ENCODE measurements at places on chromosomes 2 and 18. TPM values are rescaled to one million over a fixed set of nuclear protein-coding genes. Genes with fewer than 3 reads are reported as not detected.

DNA sequence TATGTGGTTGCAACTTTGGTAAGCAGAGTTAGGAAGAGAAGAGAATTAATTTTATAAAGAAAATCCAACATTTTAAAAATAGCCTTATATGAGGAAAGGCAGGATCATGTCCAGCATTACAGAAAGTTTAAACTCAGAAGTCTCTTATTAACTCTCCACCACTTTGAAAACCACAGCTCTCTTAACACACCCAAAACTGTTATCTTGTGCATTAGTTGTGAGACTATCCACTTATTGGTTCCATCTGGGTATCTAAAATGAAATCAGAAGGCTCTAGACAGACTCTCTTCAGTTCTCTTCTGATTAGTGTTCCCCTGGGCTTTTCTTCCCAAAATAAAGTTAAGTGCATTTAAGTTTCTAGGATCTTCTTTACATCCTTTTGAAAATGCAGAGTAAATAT, 251.5 kb downstream of the TXNL1 start:
- DNase-seq = no peak

ASIC4 gene
- not detected for total RNA-seq

DNA sequence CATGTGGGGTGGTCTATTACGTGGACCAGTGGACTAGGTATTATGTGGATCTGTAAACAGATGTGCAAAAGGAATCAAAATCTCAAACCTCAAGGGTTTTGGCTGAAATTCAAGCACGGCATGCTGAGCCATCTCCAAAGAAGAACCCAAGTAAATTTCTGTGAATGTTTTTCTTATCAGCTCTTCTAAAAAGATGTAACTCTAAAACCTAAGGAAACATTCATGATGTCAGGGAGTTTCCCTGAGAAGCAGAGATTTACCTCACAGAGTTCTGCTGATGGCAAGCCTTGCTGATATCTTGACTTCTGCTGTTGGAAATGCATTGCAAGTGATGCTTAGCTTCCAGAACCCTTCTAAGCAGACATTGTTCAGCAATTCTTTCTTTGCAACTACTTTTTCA, 21.6 kb downstream of the DSG4 start:
- no peak for DNase-seq

GRCh38 chr2:124018890-124019289, 6.2 kb upstream of the CNTNAP5 start:
- no peak for DNase-seq

TP53I3 gene
- 38.4 TPM for total RNA-seq

RAB6C gene
- total RNA-seq = not detected

DNA sequence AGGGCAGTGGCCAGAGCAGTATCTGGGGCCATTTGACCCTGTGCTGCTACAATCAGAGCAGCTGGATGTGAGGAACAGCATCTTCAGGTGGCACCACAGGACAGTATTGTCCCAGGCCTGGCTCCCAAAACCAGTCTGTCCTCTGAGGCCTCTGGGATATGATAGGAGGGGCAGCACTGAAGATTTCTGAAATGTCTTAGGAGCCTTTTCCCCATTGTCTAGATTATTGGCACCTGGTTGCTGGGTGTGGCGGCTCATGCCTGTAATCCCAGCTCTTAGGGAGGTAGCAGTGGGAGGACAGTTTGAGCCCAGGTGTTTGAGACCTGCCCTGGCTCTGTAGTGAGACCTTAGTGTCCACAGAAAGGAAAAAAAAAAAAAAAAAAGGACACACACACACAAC, 270.6 kb upstream of the FBXO11 start:
- DNase-seq = no peak

MCEE gene
- total RNA-seq = 8.5 TPM

DNA sequence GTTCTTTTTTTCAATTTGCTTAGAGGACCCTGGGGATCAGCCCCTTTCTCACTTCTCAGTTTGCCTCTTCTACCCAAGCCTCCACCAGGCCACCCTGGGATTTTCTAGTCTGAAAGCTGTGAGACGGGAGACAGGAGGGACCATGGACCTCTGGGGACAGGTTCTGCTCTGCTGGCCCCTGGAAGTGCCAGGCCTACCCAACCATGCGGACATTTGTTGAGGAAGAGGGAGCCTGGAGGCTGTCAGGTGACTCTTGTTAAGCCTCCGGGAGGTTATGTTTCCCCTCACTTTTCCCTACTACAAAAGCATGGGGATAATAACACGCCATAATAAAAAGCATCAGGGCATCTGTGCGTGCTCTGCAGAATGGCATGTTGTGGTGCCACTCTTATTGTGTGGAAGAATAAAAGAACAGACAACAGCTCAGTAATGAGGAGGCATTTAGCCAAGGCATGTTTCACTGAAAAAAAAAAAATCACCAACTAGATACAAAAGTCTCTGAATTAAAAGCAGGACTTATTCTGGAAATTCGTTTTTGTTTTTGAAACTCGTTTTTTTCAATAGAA, 48.3 kb upstream of the PLA2R1 start:
- DNase-seq = no peak

DNA sequence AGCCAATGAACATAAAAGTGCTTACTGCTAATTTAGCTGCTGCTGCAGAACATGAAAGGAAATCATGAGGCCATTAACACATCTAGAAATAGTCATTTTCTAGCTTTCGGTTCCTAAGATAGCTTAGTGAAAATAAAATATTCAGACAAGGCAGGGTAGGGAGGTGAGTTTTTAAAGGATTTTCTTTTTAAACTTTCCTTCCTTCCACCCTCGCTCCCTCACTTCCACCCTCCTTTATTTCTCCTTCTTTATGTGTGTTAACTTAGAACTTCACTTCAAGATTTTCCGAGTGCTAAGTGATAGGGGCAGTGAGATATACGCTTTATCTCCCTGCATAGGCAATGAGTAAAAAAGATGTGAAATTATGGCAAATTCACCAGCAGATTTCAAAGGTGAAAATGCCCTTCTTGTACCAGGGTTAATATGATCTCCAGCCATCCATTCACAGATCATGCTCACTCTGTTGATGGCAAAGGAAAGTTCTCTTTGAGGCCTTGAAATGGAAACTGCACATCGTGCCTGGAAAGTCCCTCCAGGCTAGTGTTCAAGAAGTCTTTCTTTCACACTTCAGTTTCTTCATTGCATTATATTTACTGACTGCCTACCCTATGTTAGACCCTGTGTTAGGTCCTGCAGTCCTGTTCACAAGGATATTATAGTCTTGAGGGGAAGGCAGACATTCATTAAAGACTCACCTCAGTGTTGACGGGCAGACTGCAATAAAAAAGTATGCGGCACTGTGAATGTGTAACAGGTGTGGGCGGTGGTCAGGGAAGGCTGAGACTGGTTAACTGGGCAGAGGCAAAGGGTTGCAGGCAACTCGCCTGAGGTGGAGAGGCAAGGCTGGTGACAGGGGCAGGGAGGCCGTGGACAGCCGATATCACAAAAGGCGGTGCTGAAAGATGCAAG, 200.8 kb downstream of the PLCL1 start:
- DNase-seq = no peak

- peak; percentile 69 for DNase-seq
These were observed 6.2 kb upstream of the NEU2 start for GRCh38 chr2:233026198-233026813.

BOLL gene
- total RNA-seq = not detected

ARHGEF4 gene
- 22.5 TPM for total RNA-seq

DNA sequence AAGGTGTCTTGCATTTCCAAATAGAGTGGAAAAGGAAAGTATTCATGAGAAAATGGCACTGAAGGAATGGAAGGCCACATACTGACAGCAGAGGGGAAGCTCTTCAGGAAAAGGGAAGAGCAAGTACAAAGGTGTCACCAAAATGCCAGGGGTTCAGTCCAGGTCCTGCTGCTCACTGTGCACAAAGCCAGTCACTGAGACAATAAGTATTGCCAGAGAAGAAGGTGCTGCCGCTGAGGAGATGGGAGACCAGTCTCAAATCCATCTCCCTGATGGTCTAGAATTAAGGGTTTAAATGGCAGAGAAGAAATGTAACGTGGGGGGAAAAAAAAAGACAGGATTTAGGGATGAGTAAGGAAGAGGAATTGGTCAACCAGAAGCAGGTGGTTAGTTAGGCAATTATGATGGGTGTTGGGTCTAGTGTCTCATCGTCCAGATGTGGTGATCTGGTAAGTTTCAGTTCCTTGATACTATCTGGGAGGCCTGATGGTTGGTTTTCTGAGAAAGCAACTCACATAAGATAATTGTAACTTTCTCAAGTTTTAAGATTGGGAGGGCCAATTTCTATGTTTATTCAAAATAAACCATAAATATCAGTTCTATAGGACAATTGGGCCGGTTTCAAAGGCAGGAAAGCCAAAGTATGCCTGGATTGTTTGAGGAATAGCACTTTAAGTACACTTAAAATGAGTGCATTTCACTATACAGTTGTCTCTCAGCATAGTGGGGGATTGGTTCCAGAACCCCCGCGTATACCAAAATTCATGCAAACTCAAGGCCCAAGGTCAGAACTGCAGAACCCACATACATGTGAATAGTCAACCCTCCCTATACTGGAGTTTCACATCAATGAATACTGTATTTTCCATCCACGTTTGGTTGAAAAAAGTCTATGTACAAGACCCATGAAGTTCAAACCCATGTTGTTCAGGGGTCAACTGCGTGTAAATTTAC, 109.1 kb upstream of the DNAJC10 start:
- no peak for DNase-seq

TRAF3IP1 gene
- total RNA-seq = 11.2 TPM

ASB18 gene
- not detected for total RNA-seq

DNA sequence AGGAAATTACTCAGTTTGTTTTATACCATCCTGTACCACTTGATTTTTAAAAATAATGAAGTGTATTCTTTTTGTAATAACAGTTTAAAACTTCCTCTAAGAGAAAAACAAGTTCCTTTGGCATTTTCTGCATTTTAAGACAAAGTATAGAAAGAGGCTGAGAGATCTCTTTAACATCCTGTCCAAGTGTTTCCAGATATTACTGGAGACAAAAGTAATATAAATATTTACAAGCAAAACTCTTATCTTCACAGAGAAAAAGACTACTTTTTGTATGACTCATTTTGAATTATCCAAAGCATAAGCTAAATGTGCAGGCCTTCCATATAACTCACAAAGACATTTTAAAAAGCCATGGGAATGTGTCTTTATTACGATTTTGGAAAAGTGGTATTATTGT, 221.1 kb downstream of the RDH14 start:
- no peak for DNase-seq

DARS1 gene
- total RNA-seq = 74.8 TPM

DNA sequence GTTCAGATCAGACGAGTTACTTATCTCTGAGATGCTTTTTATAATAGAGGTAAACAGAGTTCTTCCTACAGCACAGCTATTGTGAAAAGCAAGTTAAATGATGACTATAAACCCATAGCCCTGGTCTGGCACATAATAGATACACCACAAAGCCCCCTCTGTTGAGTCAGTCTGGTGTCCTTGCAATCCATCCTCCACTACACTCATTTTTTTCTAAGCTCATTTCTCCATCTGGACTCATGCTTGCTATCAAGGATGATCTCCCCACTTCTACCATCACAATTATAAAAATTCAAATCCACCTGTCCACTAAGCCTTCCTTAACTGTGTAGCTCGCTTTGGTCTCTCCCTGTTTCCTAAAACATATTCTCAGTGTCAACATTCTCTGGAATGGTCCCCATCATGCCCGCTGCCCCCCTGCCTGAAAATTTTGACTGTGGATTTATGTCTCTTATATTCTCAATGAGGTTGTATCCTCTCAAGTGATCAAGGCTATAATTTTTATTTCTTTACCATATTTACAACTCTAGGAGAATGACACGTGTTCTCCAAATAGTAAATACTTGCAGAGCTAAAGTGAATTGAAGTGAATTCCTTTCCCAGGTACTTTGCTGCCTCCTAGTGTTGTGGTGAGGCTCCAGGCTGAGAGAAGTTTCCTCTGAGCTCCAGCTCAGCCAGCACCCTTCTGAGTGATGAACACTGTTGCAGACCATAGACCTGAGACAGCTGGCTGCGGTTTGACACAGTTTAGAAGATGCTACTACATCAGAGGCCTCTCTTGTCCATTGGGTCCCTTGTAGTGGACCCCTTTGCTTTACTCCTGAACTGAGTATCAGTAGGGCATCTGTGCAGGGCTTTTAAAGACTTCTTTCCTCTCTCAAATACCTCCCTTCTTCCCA, 108.7 kb downstream of the DPP10 start:
- DNase-seq = peak; percentile 9

PARD3B gene
- total RNA-seq = 1.5 TPM

GRCh38 chr2:9538000-9538507, 17.6 kb downstream of the ADAM17 start:
- peak; percentile 42 for DNase-seq

- DNase-seq = peak; percentile 40
These were observed 58.7 kb downstream of the MAPRE2 start for GRCh38 chr18:35099911-35100310.

DNA sequence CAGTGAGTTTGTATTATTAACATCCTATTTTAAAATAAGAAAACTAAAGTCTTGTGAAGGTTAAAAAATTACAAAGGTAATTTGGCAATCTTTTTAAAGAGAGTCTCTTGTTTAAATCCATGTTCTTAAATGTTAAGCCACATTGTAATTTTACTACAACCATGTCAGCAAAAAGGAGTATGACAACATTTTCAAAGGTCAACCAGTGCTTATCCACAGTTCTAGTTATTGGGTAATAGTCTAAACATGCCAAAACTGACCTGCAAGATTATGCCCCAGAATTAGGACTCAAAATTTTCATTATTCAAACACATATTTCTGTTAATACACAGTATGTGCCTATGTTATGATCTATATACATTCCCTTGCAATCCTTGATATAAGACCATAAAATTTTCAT, 1312.6 kb upstream of the CHAC2 start:
- DNase-seq = no peak

- no peak for DNase-seq
These were observed 82.8 kb downstream of the NRP2 start for GRCh38 chr2:205765151-205765550.

PTPRN gene
- not detected for total RNA-seq

DNA sequence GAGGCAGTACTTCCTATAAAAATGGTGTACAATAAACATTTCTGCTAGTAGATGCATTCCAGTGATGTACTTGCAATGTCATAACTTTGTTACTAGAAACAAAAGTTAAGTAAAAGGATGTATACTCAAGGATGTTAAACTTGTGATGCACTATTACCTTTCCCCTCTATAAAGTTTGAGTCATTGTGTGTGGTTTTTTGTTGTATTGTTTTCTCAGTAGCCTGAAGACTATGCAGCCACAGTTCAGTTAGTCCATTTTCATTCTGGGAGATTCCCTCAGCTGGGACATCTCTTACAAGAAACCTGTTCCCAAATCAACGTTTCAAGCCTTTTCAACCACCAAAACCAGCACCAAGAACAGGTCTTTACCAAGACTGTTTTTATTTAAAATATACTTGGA, 5.6 kb downstream of the ATP5MC3 start:
- no peak for DNase-seq

DNA sequence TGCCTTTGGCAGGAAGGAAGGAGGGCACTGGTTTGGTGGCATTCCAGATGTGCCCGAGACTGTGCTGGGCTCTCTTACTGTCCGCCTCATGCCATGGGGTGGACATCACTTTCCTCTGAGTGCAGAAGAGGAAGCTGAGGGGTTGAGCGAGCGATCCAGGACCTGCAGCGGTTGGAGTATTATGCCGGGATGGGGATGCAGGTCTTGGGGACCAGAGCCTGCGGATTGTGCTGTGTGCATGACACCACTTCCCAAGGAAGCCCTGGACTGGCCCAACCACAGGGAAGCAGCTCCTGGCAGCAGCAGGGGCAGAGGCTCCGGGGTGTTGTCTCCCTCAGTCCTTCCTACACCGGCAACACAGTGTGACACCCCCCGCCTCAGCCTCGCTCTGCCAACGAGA, 44.5 kb downstream of the ATP6V1C2 start:
- no peak for DNase-seq

PAIP2B gene
- total RNA-seq = 0.75 TPM

- DNase-seq = no peak
These were observed 87.5 kb downstream of the SOCS6 start for GRCh38 chr18:70376137-70376913.

Measured in foreskin keratinocyte (primary cell).